ENCODE measurements at places on chromosomes 1 and 21. TPM values are rescaled to one million over a fixed set of nuclear protein-coding genes. Genes with fewer than 3 reads are reported as not detected.

- H3K27me3 ChIP-seq, result no peaks in the 10 kb centered on the region
- no peaks in the 10 kb centered on the region for H3K36me3 ChIP-seq
- no peak overlapping the region for H3K27ac ChIP-seq
- H3K4me1 ChIP-seq, result no peaks in the 10 kb centered on the region
- DNase-seq, result no peak
These were observed 42.3 kb upstream of the SYT14 start for GRCh38 chr1:209895709-209896108.

- H3K4me1 ChIP-seq, result peaks cover 12% of the 10 kb centered on the region
- no peak for DNase-seq
- H3K27ac ChIP-seq, result peak overlapping the region; percentile 71
- H3K4me3 ChIP-seq, result peak overlapping the region; percentile 48
- H3K27me3 ChIP-seq, result no peaks in the 10 kb centered on the region
These were observed 90.2 kb upstream of the VAMP3 start for GRCh38 chr1:7680955-7681268.

GRCh38 chr1:93675931-93676330 is 5.7 kb downstream of the BCAR3 start:
- H3K27me3 ChIP-seq, result no peaks in the 10 kb centered on the region
- DNase-seq, result no peak
- no peak overlapping the region for H3K4me3 ChIP-seq
- peak overlapping the region; percentile 52 for H3K27ac ChIP-seq
- H3K4me1 ChIP-seq, result peaks cover 74% of the 10 kb centered on the region

DNA sequence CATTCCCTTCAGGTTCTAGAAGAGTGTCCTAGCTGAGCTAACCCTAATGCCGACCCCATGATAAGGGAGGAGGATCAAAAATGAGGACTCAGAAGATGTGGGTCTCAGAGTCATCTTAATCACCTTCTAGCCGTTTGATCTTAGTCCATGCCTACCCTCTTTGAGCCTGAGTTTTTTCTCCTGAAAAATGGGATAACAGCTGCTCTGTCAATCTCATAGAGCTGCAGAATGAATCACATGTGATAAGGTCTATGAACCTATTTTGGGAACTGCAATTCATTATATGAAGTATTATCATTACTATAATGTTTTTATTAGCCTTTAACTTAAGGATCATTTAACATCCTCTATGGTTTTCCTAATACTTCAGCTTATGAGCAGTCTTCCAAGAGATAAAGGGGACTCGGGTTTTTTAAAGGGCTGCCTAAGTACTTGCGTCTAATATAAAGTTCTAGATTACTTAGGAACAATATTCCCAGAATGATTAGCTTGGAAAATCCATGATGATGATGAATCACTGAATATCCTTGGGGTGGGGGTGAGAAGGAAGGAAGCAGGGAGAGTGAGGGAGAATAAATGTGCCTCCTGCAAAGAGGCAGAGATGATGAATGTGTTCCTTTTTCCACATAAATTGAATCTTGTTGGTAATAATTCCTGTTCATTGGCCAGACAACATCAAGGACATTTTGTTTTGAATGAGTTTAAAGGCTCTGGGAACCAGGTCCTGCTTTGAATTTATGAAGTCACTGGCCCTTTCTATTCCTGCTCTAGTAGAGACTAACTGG is 66.8 kb downstream of the COLGALT2 start:
- DNase-seq, result no peak
- peaks cover 32% of the 10 kb centered on the region for H3K36me3 ChIP-seq
- H3K27me3 ChIP-seq, result no peaks in the 10 kb centered on the region
- H3K4me3 ChIP-seq, result no peak overlapping the region
- no peaks in the 10 kb centered on the region for H3K4me1 ChIP-seq

DNA sequence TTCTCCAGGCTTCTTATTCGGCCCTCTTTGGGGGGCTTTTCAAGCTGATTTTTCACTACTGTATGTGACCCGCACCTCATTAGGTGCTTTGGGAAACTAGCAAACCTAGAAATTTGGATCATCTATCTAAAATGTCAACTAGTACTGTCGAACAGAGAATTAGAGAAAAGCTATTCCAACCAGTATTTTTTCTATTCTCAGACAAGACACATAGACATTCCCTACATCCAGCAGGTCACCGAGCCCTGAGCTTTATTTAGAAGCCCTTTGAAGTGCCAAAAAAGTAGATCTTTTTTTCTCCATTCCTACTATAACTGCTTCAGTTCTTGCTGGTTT is 310 bp upstream of the SSR2 start:
- H3K4me1 ChIP-seq, result peaks cover 10% of the 10 kb centered on the region
- peak overlapping the region; percentile 90 for H3K27ac ChIP-seq
- peak overlapping the region; percentile 73 for H3K4me3 ChIP-seq
- DNase-seq, result no peak

Gene OXCT2
- total RNA-seq, result 2.3 TPM

GRCh38 chr1:193498088-193498655 is 311.8 kb upstream of the B3GALT2 start:
- no peaks in the 10 kb centered on the region for H3K27me3 ChIP-seq
- no peak for DNase-seq
- H3K4me1 ChIP-seq, result no peaks in the 10 kb centered on the region
- H3K27ac ChIP-seq, result no peak overlapping the region

DNA sequence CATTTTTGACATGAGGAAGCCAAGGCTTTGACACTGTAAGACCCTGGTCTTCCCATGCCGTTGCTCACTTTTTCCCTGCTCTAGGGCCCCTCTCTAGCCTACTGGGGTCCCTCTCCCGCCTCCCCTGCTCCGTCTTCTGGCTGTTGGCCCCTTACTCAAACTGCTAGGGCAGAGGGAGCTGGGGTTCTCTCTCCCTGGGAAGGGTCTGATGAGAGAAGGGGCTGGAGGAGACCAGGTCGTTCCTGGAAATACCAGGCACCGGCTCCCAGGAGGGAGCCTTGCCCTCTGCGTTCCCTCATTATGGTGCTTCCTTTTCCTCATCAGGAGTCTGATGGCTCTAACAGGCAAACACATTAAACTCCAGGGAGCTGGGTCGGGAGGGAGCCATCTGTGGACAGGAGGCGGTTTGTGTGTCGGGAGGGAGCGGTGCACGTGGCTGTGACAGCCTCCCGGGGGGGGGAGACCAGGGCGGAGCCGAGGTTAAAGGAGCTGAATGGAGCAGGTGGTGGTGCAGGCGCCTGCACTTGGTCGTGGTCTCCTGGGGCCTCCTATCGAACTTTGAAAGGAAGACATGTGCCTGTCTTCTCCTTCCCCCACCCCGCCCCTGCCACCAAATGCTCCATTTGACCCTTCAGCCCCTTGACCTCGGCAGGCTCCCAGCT is 35.4 kb upstream of the LHX4 start:
- no peaks in the 10 kb centered on the region for H3K4me1 ChIP-seq
- peaks cover 73% of the 10 kb centered on the region for H3K36me3 ChIP-seq
- DNase-seq, result no peak
- H3K27ac ChIP-seq, result no peak overlapping the region

DNA sequence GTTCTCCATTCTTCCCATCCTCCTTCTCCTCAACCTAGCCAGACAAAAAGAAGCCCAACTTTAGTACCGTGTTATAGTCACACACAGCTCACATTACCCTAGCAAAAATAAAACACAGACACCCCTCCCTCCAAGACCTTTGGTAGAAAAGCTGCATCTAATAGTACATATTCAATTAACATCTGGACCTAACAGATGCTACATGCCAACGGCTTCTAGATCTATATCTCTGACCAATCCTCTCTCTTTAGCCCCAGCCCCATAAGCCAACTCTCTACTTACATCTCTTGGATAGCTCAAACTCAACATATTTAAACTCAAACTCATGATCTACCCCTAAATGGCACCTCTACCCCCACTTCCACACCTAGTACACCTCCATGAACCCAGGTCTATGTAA is 233.1 kb downstream of the KCNH1 start:
- H3K4me3 ChIP-seq, result no peak overlapping the region
- no peaks in the 10 kb centered on the region for H3K36me3 ChIP-seq
- no peaks in the 10 kb centered on the region for H3K27me3 ChIP-seq
- no peaks in the 10 kb centered on the region for H3K4me1 ChIP-seq
- no peak for DNase-seq
- H3K27ac ChIP-seq, result no peak overlapping the region

DNA sequence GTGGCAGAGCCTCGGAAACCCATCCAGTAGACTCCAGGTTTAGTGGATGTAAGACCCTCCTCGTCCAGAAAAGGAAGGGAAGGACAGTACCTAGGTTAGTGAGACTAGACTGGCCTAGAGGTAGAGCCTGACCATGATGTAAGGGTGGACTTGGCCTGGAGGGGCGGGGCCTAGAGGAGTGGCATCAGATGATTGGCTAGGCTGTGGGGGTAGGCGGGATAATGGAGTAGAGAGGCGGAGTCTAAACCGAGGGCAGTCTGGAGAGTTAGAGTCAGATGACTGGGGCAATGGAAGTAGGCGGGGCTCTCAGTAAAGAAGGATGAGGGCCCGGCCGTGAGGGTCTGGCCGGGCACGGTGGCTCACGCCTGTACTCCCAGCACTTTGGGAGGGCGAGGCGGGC is 70.1 kb downstream of the EPHB2 start:
- no peak overlapping the region for H3K4me3 ChIP-seq
- H3K27me3 ChIP-seq, result peaks cover 2% of the 10 kb centered on the region
- no peaks in the 10 kb centered on the region for H3K4me1 ChIP-seq
- H3K27ac ChIP-seq, result no peak overlapping the region

DNA sequence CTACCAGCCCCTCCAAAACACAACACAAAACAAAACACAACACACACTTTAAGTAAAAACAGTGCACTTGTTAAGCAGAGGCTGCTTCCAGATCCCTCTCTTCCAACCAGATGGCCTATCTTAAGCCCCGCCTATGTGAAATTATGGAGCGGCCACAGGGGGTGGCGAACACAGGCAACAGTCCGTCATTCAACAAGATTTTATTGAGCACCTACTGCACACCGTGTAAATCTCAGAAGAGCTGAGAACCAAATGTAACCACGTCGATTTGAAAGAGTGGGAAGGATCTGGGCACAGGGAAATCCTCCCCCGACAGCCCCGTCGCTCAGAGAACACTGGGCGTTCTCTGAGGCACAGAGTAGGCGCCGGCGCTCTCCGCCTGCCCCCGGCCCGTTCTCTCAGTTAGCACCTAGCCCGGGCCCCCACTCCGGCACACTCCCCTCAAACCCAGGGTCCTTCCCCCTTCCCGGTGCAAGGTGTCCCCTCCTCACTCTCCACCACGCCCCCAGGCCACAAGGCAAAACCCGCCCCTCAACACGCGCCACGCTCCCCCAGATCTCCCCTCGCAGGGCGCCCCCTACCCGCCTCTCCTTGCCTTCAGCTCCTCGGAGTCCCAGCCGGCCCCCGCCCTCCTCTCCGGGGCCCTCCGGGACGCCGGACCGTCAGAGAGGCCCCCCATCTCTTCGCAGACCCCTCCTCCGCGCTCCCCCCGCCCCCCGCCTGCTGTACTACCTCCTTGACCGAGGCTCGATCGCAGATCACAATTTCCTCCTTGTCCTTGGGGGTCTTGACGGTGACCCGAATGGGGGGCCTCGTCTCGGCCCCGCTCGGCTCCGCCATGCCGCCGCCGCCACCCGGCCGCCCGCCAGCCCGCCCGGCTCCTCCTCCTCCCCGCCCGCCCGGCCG is 483 bp downstream of the UBQLN4 start:
- H3K27me3 ChIP-seq, result no peaks in the 10 kb centered on the region
- peak overlapping the region; percentile 90 for H3K27ac ChIP-seq
- no peaks in the 10 kb centered on the region for H3K4me1 ChIP-seq
- peak overlapping the region; percentile 74 for H3K4me3 ChIP-seq
- DNase-seq, result peak; percentile 61

- no peak for DNase-seq
- H3K36me3 ChIP-seq, result no peaks in the 10 kb centered on the region
- no peaks in the 10 kb centered on the region for H3K27me3 ChIP-seq
- H3K27ac ChIP-seq, result no peak overlapping the region
These were observed 4.9 kb downstream of the MYBPHL start for GRCh38 chr1:109301874-109302273.

GRCh38 chr1:180177931-180178330 is 23.3 kb downstream of the QSOX1 start:
- no peak overlapping the region for H3K27ac ChIP-seq
- peaks cover 11% of the 10 kb centered on the region for H3K36me3 ChIP-seq
- H3K4me3 ChIP-seq, result no peak overlapping the region
- peak; percentile 11 for DNase-seq
- H3K27me3 ChIP-seq, result no peaks in the 10 kb centered on the region

- no peak overlapping the region for H3K4me3 ChIP-seq
- H3K27ac ChIP-seq, result no peak overlapping the region
These were observed 138.6 kb downstream of the TIAM1 start for GRCh38 chr21:31205412-31205811.

DNA sequence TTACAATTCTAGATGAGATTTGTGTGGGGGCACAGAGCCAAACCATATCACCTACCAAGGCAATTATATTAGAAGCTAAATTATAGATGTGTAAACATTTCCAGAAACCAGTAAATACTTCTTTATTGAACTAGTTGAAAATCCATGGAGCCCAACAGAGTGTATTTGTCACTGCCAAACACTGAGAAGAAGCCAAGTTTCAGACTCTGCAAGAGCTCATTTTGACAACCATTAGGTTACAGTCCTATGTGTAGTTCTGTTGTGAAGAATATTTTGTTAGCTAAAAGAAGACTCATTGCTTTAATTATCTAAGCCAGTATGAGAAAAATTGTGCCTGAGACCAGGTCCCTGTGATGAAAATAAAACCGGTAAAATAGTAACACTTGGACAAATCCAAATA is 358.9 kb upstream of the SGIP1 start:
- H3K36me3 ChIP-seq, result no peaks in the 10 kb centered on the region
- no peak for DNase-seq
- no peaks in the 10 kb centered on the region for H3K4me1 ChIP-seq
- no peaks in the 10 kb centered on the region for H3K27me3 ChIP-seq
- no peak overlapping the region for H3K4me3 ChIP-seq
- no peak overlapping the region for H3K27ac ChIP-seq

All from heart left ventricle (tissue), 16 donors.